EL (cell line): ENCODE measurements at places on chromosomes 1 and 21.

- DNase-seq = no peak
These were observed 31.2 kb upstream of the FASLG start for GRCh38 chr1:172627702-172628101.

DNA sequence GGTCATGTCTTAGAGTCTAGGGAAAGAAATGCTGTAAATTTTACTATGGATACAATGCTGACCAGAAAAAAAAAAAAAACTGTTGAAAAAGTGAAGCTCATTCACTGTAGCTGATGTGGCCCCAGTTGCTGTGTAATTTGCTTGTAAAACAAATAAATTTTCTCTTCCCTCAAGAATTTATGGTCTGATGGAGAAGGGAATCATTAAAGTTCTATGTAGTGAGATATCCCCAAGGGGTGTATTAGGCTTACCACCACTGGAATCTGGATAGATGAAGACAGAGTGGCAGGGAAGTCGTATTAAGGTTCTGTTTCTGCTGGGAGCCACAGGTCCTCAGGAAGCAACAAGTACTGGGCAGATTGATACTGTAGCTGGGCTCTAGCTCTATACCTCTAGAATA, 860.0 kb downstream of the LTN1 start:
- peak; percentile 38 for DNase-seq

DNA sequence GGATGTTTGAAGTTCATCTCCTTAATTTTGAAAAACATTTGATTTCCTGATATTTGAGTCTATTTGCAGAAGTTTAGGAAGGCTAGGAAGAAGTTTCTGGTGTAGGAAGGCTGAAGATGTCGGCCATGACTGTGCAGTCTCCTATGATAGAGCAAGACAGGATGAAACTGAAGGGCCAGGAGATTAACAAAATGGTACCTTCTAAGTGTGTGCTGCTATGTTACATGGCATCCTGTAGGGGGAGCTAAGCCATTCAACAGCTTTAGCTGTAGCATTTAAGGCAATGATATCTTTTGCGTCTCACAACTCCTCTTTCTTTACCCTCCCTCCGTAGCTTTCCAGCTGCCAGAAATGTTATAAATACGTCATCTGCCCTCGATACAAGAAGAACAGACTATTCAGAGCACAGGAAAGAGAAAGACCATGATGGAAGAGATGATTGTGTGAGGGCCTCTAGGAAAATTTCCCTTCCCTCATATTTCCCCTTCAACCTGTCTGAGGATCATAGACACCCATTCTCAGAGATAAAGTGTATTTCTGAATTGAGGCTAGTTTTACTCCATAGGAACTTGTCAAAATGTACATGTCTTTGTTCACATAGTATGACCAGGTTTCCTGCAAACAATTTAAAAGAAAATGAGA, 61.1 kb downstream of the XCL1 start:
- peak; percentile 36 for DNase-seq

DNA sequence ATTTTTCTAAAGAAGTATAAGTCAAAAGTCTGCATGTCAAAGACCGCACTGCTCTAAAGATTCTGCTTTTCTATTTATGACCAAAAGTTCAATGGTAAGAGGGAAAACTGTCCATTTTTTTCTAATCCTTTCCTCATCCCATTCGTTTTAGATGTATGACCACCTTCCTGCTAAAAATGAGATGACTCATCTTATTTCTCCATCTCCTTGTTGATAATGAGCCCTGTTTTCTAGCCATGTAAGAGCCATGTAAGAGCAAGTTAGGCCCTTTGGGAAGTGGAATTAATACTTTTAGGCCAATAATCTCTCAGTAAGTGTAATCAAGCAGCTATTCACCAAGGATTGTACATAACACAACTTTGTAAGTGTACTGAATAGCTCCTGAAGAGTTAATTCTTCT, 475.6 kb upstream of the B3GALT2 start:
- DNase-seq = no peak

GRCh38 chr1:42844592-42845140, 1.7 kb upstream of the ZNF691 start:
- DNase-seq = peak; percentile 6

GRCh38 chr1:77742011-77742555, 17.6 kb downstream of the USP33 start:
- no peak for DNase-seq

- DNase-seq = no peak
These were observed 31.6 kb upstream of the ARHGEF10L start for GRCh38 chr1:17507915-17508314.

DNA sequence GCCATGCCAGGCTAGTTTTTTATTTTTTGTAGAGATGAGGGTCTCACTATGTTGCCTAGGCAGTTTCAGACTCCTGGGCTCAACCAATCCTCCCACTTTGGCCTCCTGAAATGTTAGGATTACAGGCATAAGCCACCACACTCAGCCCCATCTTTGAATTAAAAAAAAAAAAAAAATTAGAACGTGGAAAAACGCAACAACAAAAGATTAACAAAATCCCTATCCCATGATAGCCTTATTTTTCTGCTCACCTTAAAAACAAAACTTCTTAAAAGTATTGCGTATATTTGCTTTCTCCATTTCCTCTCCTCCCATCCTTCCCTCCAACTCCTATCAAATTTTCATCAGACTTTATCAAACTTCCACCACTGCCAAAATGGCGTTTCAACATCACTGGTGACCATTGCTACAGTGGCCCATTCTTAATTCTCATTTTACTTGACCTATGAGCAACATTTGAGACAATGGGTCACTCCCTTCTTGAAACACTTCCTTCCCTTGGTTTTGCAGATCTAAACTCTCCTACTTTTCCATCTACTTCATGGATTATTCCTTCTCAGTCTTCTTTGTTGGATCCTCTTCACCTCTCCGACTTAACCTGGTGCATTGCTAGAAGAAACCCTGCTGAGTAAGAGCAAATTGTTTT, 579 bp upstream of the ZNF684 start:
- no peak for DNase-seq

DNA sequence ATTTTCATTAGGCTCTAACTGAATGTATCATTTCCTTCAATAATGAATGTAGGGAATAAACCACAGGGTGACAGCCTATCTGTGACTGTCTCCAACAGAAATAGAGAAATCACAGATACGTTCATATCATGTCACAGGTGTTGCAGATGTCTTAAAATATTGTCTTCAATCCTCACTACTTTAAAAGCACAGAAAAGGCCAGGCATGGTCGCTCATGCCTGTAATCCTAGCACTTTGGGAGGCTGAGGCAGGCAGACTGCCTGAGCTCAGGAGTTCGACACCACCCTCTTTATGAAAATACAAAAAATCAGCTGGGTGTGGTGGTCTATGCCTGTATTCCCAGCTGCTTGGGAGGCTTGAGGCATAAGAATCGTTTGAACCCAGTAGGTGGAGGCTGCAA, 8.2 kb downstream of the CREG1 start:
- no peak for DNase-seq

GRCh38 chr1:41291195-41291594, 49.1 kb upstream of the SCMH1 start:
- no peak for DNase-seq
